ENCODE measurements at places on chromosomes 12 and 14.

- no peak for DNase-seq
These were observed 4.5 kb downstream of the E2F7 start for GRCh38 chr12:77060883-77061240.

GRCh38 chr14:89000007-89000942, 175.8 kb downstream of the TTC8 start:
- DNase-seq = peak; percentile 75

DNA sequence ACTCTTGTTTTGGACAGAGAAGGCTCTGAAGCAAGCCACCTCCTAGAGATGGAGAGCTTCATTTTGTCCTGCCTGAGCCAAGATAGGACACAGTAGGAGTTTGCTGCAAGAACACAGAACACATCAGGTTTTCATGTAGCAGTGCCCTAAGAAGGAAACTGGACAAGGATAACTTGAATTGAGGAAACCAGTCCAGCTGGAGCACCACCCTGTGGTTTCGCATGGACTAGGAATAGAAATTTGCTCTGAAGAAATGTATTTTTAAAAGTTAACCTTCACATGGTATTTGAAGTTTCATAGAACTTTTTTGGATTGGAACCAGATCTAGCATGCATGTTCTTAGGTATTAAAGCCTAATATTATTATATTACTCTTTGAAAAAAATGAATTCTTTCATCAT, 68.8 kb downstream of the RERG start:
- DNase-seq = no peak

GRCh38 chr12:3945671-3946070, 72.5 kb upstream of the PARP11 start:
- no peak for DNase-seq

- no peak for DNase-seq
These were observed 216 bp downstream of the IKBIP start for GRCh38 chr12:98644433-98644711.

DNA sequence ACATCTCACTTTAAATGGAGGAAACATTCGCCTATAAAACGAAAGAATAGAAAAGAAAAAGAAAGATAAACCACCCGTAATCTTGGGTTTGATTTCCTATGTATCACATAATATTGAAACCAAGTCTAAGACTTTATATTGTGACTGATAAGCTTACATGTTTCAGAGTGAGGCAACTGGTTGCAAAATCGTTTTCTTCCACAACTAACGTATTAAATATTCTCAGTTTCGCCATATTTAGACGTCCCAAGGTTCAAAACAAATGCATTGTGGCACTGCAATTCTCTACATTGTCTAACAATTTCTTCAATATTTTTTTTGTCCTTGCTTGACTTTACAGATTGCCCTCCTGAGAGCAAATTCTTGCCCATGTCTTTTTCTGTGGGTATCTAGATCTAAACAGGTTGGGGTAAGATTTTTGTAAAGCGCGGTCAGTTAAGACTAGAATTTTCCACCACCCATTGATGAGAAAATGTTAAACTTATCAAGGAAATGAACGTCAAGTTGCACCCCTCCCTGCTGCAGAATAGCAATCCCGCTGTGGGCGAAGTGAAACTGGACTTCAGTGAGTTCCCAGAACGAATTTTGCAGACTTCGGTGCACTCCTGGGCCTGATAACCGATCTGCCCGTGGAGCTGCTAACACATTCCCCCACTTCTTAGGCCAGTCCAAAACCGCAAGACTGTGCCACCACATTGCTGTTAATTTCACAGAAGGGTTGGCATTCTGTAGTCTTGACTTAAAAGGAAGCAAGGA, 2.7 kb downstream of the TBX3 start:
- peak; percentile 52 for DNase-seq
